Stimulated activated effector memory CD8-positive, alpha-beta T cell treated with anti-CD3 and anti-CD28 coated beads, Interleukin-12 subunit alpha, Interleukin-12 subunit beta, amount 100 ng/mL, for 72 hours (primary cell): ENCODE measurements at places on chromosomes 4 and X.

GRCh38 chrX:6683353-6683752 is 148.4 kb upstream of the VCX3A start:
- no peak for DNase-seq

GRCh38 chr4:31236020-31236638 is 516.0 kb downstream of the PCDH7 start:
- no peak for DNase-seq

DNA sequence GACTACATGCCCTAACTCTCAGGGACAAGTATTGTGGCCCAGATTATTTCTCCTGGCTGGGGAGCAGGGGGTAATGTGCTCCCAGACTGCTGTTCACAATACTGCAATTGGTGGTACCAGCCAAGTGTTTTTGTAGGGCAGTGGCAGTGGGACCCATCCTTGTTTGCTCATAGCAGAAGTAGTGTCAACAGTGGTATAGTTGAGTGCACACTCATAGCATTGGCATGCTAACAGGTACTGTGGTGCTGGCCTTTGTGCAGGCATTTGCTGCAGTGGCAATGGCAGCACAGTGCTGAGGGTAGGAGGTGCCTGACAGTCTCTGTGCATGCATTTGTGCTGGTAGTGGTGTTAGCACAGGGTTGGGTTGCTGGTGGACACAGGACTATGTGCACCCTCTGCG is 995.0 kb downstream of the SH3BGRL start:
- no peak for DNase-seq

GRCh38 chr4:26362745-26363439 is 42.1 kb downstream of the RBPJ start:
- DNase-seq = no peak
